ENCODE measurements at places on chromosomes 4 and X.

GRCh38 chr4:80221161-80221560 lies 23.9 kb downstream of the PRDM8 start:
- ATAC-seq = no peak

DNA sequence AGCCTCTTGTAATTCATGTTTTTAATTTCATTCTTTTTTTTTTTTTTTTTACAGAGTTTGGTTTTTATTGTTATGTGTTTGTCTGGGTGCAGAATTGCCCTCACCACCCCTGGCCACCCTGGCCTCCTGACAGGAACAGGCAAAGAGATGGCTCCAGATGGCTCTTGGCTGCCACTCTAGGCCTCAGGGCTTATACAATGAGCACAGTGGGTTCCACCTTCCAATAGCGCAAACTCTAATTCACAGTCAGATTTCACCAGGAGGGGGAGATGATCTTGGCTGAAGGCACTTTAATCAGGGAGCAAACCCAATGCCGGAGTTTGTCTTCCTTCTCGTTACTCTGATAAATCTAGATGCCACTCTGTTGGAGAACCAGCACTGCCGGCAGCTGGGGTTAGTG lies 24.8 kb downstream of the CPE start:
- no peak for ATAC-seq

DNA sequence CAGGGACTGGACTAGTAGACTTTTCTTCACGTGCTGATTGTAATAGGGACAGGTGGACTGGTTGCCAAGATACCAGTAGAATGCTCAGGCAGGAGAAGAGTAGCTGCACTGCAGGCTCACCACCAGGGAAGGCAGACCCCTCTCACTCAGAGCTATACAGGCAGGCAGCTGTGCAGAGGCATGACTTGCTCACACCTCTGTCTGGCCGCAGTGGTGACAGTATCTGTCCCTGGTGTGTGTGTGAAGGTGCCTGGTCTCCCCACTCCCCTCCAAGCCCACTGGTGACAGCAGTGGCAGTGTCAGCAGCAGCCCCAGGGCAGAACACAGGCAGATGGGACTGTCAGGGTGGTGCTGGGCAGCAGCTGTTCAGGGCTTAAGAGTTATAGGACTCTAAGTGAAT lies 140.7 kb downstream of the RPS6KA6 start:
- no peak for ATAC-seq

GRCh38 chr4:76998251-76998901 lies 48.8 kb downstream of the SEPTIN11 start:
- ATAC-seq = no peak

- ATAC-seq = no peak
These were observed 90.9 kb downstream of the ZNF827 start for GRCh38 chr4:145847764-145848163.

DNA sequence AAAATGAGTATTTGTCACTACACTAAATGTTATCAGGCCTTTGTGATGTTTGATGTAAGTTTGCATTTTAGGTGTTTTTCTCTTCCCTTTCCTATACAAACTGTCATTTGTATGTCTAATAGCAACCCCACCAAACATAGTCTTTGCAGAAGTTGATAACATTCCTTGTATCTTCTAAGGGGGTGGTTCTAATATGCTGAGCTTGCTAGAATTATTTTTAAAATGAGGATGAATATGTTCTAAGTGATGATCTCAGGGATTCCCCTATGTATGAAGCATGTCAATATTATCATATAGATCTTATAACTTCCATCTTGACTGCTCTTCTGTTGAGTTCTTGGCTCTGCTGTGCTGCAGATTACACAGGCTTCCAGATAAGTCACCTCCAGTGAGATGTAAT lies 3.1 kb downstream of the CHM start:
- ATAC-seq = no peak

- no peak for ATAC-seq
These were observed 1072.9 kb upstream of the SLIT2 start for GRCh38 chr4:19178835-19179234.

DNA sequence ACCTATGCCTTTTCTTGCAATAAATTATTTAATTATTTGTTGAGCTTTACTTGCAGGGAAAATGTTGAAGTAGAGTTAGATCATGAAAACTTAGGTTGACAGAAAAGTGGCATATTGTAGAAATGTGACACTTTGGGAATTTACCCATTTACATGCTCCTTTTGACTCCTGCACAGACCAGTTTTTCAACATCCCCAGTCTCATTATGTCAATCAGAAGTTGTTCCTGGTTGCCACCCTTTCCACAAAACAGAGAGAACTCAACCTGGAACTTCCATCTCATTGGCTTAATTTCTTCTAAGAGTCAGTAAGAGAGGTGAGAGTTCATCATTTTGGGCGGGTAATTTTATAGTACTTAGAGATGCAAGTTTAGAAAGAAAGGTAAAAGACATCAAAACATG lies 284.6 kb upstream of the ANKRD50 start:
- no peak for ATAC-seq

GRCh38 chrX:14528629-14529289 lies 577 bp upstream of the GLRA2 start:
- no peak for ATAC-seq

DNA sequence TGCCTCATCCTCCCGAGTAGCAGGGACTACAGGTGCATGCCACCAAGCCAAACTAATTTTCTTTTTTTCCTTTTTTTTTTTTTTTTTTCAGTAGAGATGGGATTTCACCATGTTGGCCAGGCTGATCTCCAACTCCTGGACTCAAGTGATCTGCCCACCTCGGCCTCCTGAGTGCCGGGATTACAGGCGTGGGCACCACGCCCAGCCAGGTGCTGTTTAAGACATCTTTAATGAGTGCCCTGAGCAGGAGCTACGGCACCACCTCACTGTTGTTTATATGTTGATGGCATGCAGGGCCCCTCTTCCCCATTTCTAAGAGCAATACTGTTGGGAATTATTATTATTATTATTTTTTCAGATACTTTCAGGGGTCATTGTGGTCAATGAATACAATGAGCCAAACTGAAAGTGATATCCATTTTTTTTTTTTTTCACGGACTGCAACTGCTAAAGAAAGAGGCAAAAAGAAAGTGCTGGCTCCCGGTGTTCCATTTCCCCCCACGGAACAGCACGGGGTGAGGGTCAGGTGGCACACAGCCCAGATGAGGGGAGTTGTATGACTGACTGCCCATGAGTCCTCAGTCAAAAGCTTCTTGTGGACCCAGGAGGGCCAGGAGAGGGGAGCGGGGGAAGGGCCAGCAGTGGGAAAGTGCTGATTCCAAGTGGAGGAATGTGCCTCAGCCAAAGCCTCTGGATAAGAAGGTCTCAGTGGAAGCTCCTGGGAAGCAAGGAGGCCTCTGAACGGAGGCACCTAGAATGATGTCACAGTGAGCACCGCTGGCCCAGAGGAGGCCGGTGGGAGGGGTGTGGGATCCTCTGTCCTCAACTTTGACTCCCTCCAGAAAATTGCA lies 101.8 kb upstream of the HPF1 start:
- no peak for ATAC-seq

GRCh38 chr4:16869594-16870245 lies 28.7 kb downstream of the LDB2 start:
- no peak for ATAC-seq

GRCh38 chr4:174281901-174282300 lies 1.6 kb downstream of the FBXO8 start:
- no peak for ATAC-seq

DNA sequence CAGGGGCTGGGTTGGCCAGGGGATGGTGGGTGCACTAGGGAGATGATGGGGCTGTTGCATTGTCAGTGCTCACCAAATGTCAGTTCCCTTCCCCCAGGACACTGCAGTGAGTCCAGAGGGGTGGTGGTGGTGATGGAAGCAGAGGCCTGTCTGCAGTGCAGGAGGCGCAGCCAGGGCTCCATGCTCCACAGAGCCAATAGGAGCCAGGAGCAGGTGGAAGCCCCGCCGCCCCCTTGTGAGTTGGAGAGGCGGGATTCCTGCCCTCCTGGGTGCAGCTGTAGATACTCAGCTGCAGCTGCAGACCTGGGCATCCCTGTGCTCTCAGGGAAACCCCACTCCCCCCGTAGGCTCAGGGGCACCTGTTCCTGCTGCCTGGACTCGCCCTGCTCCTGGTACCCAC lies 284.7 kb downstream of the EVC2 start:
- no peak for ATAC-seq

- no peak for ATAC-seq
These were observed 6.0 kb upstream of the PNMA6F start for GRCh38 chrX:153327561-153327960.

DNA sequence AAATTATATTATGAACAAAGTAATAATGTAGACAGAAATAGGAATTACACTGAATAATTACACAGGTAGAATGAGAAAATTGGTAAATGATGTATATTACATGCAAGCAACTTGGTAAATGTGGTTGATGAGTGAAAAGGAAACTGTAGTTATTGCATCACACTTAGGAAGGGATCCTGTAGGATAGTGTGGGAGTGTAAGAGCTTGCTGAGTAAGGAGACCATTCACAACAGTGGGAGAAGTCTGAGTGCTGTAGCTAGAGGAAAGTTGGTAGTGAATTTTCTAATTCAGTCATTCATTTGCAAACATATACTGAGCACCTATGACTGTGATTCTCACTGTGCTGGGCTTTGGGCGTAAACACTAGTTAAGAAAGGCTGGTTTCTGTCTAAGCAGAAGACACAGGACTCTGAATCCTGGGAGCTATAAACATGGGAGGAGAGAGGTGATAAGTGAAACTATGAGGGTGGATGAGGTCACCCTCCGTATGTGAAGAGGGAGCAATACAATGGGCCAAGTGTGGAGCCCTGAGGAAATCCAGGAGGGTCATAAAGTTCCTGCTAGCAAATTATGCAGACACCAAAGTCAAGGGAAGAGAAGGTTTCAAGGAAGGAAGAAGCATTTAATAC lies 14.2 kb upstream of the CPE start:
- ATAC-seq = no peak

DNA sequence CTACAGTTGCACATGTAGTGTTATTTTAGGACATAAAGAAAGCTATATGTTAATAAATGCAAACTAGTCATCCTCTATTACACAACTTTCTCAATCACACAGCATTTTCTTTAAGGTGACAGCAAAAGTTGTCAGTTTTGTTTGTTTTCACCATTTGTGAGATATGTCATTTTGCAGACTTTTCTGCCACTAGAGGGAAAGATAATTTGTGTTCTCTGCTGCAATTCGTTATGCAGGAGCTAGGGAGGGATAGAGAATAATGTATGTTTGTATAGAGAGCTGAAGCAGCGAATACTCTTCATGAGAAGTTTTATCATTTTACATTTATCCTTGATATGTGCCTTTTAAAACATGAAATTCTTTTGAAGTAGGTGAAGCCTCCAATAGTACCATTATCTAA lies 670.6 kb upstream of the ATOH1 start:
- no peak for ATAC-seq

GRCh38 chrX:10048076-10048475 lies 80.9 kb downstream of the CLDN34 start:
- ATAC-seq = no peak

- ATAC-seq = no peak
These were observed 55.1 kb upstream of the PGRMC2 start for GRCh38 chr4:128342762-128343161.

GRCh38 chrX:130874751-130875150 lies 28.3 kb downstream of the ENOX2 start:
- no peak for ATAC-seq

DNA sequence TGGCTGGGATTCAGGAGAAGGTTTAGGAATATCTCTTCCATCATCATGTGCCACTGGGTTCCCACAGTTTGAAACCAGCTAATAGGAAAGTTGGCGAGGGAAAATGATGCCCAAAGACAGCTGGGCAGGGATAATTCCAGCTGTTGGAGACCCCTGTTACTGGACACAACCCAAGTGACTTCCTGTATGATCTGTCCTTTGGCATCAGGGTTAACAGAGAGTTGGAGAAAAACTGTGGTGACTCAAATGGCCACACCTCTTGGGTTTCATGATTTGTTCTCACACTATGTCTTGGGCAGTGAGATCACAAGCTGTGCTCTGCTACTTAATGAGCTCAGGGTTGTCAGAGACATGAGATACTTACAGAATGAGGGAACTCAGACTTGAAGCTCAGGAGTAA lies 3.8 kb downstream of the FGF16 start:
- ATAC-seq = peak; percentile 35

GRCh38 chr4:189780391-189780790 lies 160.3 kb upstream of the FRG1 start:
- ATAC-seq = no peak

DNA sequence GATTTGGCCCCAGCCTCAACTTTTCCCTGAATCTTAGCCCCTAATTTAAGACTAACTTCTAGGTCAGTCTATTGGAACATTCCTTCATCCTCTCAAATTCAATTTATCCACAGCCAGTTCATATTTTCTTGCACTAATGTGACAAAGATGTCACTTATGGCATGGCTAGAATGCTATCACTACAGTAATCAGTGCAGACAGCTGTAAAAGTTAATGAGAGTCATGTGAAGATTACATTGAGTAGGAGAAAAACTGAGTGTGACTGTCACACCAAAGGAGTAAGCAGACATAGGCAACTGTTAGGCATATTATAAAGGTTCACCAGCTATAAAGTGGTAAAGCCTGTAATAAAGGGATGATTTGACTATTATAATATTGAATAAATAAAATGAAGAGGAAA lies 42.6 kb downstream of the GABRG1 start:
- ATAC-seq = no peak

GRCh38 chrX:150772150-150772970 lies 79.2 kb downstream of the MTMR1 start:
- peak; percentile 65 for ATAC-seq

DNA sequence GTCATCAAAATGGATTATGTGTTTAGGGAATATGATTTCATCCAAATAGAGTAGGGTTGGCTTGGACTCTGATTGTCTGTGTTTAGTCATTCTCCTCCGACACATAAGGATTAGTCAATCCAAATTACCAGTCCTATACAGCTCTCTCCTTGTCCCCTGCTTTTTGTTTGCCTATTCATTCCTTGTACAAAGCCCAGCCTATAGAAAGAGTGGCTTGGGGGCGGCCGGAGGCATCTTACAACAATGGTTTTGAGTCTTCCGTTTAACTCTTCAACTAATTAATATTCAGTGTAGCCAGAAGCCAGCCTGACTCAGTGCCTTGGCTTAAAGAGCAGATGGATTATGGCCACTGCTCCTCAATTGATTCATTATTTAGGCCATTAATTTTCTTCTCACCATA lies 796.6 kb upstream of the POU3F4 start:
- no peak for ATAC-seq

DNA sequence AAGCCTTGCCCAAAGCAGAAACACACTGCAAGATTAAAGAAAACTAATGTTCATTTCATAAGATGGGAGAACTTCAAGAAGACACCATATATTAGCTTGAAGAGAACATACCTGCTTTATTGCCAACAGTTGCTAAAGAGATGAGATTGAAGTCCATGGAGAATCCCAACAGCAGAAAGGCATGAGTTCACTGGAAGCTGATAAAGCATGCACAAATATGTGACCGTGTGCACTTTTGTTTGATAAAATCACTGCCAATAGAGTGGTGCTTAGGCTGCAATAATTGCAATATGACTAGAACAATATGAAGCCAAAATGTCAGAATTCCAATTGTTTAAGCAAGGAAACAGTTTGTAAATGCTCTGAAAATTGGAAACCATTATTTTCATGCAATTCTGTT lies 125.9 kb upstream of the PPARGC1A start:
- no peak for ATAC-seq

- ATAC-seq = no peak
These were observed 421.2 kb downstream of the EPHA5 start for GRCh38 chr4:65249111-65249510.

GRCh38 chrX:47560179-47560933 lies 649 bp upstream of the ARAF start:
- no peak for ATAC-seq

- ATAC-seq = no peak
These were observed 79.1 kb downstream of the PWWP3B start for GRCh38 chrX:106247162-106247561.

- ATAC-seq = no peak
These were observed 20.6 kb downstream of the HTRA3 start for GRCh38 chr4:8289956-8290700.

GRCh38 chr4:5571646-5572045 lies 136.7 kb downstream of the EVC2 start:
- no peak for ATAC-seq

All from gastroesophageal sphincter (tissue), 4 donors.